Activated naive CD4-positive, alpha-beta T cell treated with Interleukin-2 at 50 U/mL for 16 hours (primary cell): ENCODE measurements at places on chromosomes 16 and 17.

GRCh38 chr16:1990351-1991134, 773 bp downstream of the SYNGR3 start:
- DNase-seq, result peak; percentile 45

DNA sequence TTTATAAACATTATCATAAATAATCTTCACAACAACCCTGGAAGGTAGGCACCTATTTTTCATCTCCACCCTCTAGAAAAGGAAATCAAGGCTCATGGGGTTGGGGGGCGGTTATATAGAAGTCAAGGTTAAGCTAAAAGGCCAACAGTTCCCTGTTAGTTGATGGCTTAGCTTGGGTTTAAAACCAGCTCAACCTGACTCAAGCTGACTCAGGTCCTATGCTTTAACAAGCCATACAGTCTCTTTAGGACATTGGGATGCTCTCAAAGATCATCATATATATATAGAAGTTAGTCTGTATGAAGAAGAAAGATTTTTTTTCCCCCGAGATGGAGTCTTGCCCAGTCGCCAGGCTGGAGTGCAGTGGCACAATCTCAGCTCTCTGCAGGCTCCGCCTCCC, 44.8 kb upstream of the MED13 start:
- DNase-seq, result no peak

DNA sequence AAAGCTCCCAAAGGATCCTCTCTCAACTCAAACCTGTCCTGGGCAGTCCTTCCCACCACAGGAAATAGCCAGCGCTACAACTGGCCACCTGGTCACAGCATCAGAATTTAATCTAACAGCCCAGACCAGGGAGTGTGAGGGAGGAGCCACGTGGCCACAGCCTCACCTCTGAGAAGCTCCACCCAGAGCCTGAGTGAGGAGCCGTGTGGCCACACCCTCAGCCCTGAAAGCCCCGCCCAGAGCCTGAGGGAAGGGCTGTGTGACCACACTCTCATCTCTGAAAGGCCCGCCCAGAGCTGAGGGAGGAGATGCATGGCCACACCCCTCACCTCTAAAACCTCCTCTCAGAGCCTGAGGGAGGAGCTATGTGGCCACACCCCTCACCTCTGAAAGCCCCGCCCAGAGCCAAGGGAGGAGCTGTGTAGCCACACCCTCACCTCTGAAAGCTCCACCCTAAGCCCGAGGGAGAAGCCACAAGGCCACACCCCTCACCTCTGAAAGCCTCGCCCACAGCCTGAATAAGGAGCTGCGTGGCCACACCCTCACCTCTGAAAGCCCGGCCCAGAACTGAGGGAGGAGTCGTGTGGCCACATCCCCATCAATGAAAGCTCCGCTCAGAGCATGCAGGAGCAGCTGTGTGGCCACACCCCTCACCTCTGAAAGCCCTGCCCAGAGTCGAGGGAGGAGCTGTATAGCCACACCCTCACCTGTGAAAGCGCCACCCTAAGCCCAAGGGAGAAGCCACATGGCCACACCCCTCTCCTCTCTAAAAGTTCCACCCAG, 28.6 kb downstream of the SLC38A8 start:
- DNase-seq, result peak; percentile 34

- DNase-seq, result no peak
Measured at GRCh38 chr17:13541032-13541480, 60.7 kb downstream of the HS3ST3A1 start.

DNA sequence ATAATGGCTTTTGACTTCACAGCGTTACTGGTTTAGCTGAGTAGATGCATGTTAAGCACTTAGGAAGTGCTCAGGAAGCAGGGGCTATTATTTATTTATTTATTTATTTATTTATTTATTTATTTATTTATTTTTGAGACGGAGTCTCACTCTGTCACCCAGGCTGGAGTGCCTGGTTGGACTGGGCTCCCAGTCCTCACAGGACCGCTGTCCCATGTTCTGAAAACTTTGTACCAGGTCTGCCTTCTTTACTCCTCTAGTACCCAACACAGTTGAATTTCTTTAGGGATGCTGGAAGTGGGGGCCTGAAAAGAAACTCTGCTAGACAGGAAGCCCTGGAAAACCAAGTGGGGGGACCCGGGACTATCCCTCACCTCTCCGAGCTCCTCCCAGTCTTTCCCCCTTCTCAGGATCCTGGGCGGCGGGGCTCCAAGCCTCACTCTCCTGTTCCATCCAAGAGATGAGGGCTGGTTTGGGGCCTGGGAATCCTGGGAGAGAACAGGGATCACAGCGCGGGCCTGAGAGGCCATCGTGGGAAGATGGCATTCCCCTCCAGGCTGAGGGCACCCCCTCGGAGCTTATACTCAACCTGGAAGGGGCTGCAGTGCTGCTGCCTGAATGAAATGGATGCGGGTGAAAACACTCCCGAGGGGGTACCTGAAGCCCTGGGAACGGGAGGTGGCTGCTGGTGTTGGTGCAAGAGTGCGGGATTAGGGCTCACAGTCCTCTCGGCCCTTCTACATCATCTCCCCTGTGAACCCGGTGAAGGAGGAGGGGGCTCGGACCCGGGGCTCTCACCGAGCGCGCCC, 674 bp downstream of the ZNF688 start:
- no peak for DNase-seq

DNA sequence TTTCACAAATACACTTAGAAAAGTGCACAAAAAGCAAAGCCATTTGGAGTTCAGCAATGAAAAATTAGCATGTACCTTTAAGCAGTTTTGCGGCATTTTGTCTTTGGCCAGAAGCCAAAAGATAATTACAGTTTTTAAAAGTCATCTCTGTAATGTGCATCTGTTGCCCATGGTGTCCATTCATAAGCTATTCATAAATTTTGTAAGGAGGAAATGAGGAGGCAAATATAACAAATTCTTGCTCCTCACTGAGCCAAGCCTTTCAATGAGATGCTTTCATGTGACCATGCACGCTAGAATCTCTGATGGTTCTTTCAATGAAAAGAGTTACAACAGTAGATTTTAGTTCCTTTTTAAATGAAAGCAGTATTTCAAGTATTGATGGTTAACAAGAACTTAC, 247.1 kb upstream of the MON1B start:
- DNase-seq, result no peak

GRCh38 chr16:85072076-85072860, 40.0 kb downstream of the CIBAR2 start:
- DNase-seq, result no peak

- DNase-seq, result no peak
Measured at GRCh38 chr17:51840688-51841087, 317.8 kb downstream of the CA10 start.

- DNase-seq, result no peak
Measured at GRCh38 chr16:24537474-24538337, 1.7 kb upstream of the RBBP6 start.

- DNase-seq, result no peak
Measured at GRCh38 chr17:73696251-73696650, 52.0 kb upstream of the SDK2 start.
